ENCODE measurements at places on chromosomes 6 and 20.

- peak; percentile 13 for DNase-seq
These were observed 31.5 kb downstream of the NINL start for GRCh38 chr20:25553819-25554296.

DNA sequence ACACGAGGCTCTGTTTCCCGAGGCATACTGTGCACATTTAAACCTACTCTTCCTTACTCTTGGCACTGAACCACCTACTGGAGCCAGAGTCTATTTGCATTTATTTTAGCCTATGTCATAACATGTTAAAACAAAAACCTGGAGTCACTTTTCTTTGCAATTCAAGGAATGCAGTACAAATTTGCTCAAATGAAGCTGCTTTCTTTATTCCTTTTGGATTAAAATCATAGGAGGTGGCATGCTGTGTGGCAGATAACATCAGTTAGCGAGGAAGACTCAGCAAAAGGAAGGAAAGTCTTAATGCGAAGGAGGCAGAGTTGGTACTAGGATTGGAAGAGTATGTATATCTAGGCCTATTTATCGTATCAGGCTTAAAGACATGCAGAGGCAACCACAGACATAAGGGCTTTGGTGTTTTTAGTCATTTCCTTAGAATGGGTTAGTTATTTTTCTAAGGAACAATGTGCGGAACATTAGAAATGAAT is 92.9 kb downstream of the SAMD3 start:
- DNase-seq: no peak

- DNase-seq: no peak
These were observed 8.0 kb downstream of the STK35 start for GRCh38 chr20:2109425-2110210.

GRCh38 chr20:56925082-56925830 is 296.1 kb downstream of the TFAP2C start:
- DNase-seq: no peak

DNA sequence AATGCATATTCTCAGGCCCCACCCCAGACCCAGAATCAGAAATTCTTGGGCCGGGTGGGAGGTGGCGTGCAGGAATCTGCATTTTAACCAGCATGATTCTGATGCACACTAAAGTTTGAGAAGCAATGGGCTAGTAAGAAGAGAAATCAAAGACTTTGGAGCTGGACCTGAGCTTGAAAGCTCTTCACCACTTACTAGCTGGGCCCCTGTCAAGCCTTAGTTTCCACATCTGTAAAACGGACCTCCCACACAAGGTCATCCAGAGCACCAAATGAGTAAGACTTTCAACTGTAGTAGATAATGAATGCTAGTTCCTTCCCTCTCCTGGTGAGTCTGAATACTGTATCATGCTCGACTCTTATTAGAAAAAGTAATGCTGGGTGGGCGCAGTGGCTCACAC is 87.0 kb downstream of the TBC1D7 start:
- DNase-seq: no peak

DNA sequence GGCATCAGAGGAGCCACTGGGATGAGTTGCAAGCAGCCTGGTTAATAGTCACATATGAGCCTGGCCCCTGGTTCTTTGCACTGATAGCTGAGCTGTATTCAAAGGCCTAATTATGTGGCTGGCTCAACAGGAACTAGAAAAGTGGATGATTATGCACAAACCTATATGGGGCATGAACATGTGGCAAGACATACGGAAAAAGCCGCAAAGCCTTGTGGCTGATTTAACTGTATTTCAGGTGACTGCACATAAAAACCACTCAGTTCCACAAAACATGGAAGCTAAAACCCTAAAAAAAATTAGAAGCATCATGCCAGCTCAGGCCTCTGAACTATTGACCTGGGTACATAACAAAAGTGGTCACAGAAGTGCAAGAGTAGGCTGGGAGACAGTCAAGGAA is 13.0 kb upstream of the MUC22 start:
- DNase-seq: no peak

DNA sequence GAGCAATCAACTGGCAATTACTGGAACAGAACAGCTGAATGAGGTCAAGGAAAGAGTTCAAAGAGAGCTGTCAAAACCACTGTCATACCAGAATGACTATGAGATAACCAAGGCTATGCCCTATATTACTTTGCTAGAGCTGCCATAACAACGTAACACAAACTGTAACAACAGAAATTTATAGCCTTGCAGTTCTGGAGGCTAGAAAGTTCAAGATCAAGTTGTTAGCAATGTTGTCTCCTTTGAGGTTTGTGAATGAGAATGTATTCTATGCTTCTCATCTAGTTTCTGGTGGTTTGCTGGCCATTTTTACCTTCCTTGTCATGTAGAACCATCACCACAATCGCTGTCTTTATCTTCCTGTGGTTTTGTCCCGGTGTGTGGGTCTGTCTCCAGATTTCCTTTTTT is 1323.0 kb upstream of the GJE1 start:
- peak; percentile 61 for DNase-seq

DNA sequence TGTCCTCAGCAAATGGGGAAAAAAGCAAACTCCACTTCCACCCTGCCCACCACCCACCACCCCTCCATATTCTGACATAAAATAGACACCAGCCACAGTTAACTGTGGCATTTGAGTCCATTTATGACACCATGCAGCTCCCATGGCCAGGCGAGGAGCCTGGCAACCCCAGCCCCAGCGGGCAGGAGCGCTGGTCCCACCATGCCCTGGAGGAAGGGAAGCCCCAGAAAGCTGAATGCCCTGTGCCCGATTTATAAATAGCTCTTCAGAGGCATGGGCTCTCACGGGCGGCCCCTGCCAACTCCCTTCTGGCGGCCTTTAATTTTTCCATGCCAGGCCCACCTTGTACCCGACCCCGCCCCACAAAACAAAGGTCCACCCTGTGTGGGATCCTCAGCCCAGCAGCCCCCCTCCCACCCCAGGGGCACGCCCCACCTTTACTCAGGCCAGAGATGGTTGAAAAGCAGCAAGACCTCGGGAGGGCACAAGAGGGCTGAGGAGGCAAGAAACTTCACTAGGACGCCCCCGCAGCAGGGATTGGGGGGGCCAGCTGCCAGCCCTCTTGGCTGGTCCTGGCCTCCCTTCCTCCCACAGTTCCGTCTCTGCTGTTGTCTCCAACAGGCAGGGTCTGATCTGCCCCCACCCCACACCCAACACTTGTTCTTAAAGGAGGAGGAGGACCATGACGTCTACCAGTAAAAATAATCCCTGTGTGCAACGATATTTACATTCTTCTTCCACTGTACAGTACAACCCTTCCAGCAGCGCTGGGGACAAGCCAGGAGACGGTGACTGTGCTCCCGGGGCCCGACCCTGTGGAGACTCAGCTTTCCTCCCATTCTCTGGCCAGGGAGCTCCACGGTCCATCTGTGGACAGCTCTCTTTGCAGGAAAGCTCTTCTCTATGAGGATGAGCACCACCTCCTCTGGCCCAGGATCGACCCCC is 115.6 kb upstream of the CDYL start:
- no peak for DNase-seq

DNA sequence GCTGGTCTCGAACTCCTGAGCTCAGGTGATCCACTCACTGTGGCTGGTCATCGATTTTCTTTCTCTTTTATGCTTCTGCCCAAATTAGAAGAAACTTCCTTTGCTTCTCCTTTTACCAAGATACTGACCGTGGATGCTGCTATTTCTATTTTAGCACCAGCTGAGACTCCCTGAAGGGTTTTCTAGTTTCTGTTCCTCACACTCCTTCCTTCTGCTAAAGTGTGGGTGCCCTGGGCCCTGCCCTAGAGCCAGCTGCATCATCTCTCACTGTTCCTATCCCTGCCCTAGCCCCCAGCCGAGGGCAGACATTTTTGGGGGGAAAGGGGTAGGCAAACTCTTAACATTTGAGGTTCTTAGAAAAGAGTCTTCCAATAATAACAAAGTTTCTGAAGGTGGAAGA is 6.3 kb downstream of the SMOC2 start:
- no peak for DNase-seq

- no peak for DNase-seq
These were observed 526.6 kb upstream of the JARID2 start for GRCh38 chr6:14719270-14719669.

GRCh38 chr6:80105972-80106417 is 476 bp upstream of the BCKDHB start:
- DNase-seq: no peak

DNA sequence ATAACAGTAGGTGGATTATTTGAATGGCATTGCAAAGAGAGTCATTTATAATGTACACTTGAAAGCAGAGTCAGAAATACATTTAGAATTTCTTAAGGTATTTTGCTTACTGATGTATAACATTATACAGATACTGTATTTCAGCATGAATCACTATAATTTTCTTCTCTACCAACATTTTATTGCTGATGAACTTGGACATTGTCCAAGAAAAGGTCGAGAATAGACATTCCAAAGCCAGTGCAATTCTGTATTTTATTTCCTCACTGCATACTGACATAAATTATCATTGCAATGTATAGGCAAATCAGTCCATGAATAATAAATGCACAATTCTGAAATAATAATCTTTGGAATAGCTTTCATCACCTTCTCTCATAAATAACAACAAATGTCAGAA is 1420.0 kb upstream of the EYS start:
- no peak for DNase-seq

- no peak for DNase-seq
These were observed 1.1 kb downstream of the TPX2 start for GRCh38 chr20:31740208-31740607.

GRCh38 chr6:53578371-53578770 is 33.5 kb upstream of the GCLC start:
- no peak for DNase-seq

DNA sequence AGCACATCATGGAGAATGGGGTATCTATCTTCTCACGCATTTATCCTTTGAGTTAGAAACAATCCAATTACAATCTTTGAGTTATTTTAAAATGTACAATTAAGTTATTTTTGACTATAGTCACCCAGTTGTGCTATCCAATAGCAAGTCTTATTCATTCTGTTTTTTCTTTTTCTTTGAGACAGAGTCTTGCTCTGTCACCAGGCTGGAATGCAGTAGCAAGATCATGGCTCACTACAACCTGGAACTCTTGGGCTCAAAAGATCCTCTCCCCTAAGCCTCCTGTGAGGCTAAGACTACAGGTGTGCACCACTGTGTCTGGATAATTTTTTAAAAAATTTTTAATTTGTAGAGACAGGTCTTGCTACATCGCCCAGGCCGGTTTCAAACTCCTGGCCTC is 201.5 kb upstream of the ZNF217 start:
- no peak for DNase-seq

GRCh38 chr6:33802186-33802958 is 1.4 kb downstream of the MLN start:
- no peak for DNase-seq

DNA sequence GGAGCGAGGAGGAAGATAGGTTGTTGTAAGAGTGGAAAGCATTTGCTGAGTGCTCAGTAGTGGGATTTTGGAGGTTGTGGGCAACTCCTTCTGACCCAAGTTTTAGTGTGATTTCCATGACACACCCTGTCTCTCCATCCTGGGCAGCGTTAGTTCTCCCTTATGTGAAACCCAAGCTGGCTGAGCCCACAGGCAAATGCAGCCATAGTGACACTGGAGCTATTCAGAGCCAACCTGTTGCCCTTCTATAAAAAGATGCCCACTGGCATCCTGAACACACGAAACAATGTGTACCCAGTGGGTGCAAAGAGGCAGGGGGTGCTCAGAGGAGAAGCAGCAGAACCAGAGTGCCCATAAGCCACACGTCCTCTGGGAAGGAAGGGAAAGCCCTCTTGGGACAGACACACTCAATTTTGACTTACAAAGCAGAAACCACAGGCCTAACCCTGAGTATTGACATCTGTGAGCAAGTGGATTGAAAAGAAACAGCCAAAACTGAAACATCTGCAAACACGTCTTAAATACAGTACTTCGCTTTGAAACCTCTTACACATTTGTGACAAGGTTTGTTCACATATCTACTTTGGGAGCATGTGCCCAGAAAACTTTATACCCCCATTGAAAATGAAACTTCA is 54.6 kb downstream of the BPIFB1 start:
- DNase-seq: no peak

- no peak for DNase-seq
These were observed 16.4 kb downstream of the RNF24 start for GRCh38 chr20:3998998-3999397.

DNA sequence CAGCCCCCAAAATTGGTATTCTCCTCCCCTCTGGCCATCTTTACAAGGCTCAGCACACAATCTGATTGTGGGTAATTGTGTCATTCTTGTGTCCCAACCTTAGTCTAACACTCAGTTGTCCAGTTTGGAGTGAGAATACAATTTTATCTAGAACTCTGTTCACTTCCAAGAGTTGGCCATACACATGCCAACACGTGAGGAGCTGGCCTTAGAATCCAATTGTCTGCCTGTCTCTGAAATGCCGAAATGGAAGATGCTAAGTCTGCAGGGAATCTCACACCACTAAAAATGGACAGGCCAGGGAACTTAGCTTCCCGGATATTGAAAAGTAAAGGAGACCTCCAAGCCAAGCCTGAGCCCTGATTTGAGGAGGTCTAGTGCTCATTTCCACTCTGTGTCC is 12.3 kb downstream of the FOXA2 start:
- DNase-seq: no peak

GRCh38 chr20:48275286-48276020 is 490.2 kb upstream of the SULF2 start:
- DNase-seq: no peak

DNA sequence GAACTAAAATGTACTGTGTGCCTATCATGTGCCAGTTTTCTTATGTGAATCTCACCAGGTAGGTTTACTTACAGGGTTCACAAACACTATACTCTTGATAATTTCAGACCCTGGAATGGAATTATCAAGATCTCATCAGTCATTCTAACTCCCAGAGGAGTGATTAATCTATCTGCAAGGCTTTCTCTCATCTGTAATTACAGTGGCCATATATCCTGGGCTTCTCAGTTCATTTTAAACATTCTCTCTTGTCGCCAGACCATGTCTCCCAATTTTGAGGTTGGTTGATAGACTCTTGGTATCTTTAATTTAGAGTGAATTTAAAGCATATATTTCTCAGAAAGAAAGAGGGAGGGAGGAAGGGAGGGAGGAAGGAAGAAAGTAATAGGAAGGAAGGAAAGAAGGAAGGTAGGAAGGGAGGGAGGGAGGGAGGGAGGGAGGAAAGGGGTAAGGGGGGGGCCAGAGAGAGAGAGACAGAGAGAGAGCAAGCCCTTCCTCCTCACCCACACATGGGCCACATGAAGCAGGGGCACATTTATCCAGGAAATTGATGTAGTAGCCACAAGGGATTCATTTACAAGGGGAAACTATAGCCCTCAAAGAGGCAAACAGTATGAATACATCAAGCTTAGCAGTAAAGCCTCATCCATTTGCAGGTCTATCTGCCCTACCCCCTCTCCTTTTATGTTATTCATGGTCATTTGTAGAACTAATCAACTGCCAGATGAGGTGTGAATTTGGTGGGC is 25.8 kb upstream of the NRSN1 start:
- no peak for DNase-seq

- DNase-seq: peak; percentile 41
These were observed 18.1 kb downstream of the ACSS1 start for GRCh38 chr20:25039697-25040437.

DNA sequence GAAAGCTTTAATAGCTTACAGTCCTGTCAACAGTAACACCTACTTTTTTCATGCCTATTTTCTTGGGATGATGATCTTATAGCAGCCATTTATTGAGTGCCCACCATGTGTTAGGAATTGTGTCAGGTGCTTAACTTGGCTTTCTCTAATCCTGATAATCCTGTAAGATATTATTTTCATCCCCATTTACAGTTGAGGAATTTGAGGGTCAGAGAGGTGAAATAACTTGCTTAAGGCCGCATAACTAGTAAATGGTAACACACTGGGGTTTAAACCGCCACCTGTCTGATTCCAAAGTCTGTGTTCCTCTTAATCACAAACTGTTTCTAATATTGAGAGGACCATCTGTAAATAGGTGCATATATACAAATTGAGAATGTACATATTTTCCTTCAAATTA is 55.5 kb downstream of the NCOA3 start:
- DNase-seq: no peak

- DNase-seq: no peak
These were observed 298.7 kb downstream of the TSHZ2 start for GRCh38 chr20:53270792-53271375.
